Vagina (tissue), 2 donors: ENCODE measurements at places on chromosomes 7 and 10.

GRCh38 chr7:73530800-73531199, 8.7 kb upstream of the BAZ1B start:
- DNase-seq, result no peak

DNA sequence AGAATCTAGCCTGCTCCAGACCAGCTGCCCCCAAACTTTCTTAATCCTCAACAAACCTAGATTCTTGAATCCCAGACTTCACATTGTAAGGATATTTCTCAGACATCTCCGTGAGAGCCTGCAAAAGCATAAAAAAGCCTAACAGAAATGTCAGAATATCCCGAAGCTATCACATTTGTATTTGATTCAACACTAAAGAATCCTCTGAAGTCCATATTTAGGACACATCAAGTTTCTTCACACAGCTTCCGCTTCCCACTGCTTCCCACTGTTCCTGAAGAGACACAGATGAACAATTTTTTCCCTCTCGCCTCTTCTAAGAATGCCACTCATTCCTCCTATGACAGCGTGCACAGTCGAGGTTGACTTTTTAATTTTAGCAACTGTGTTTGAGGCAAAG, 396.2 kb upstream of the IGFBP3 start:
- DNase-seq, result no peak

DNA sequence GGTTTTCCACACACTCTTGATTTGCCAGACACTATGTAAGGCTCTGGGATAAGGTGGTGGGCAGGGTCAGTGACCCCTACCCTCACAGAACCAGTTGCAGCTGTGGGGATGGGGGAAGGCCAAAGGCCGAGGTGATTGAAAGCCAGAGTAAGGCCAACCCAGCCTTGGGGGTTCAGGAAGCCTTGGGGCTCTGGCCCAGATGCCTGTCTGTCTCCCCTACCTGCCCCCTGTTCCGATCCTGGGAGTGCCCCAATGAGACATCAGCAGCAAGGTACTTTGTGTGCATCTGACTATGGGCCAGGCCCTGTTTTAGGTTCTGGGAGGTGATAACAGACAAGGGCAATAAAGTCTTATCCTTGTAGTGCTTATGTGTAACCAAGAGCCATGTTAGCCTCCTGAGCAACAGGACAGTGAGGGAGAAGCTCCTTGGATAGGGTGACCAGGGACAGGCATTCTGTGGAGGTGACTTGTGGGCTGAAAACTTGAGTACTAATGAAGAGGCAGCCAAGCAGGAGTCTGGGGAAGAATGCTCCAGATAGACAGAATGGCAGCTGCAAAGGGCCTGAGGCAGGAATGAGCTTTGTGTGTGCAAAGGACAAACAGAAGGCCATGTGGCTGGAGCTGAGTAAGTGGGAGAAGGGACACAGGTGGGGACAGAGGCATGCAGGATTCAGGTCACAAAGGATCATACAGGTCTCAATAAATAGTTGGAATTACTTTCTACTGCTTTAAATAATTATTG, 35.4 kb downstream of the TSPAN14 start:
- DNase-seq, result no peak

DNA sequence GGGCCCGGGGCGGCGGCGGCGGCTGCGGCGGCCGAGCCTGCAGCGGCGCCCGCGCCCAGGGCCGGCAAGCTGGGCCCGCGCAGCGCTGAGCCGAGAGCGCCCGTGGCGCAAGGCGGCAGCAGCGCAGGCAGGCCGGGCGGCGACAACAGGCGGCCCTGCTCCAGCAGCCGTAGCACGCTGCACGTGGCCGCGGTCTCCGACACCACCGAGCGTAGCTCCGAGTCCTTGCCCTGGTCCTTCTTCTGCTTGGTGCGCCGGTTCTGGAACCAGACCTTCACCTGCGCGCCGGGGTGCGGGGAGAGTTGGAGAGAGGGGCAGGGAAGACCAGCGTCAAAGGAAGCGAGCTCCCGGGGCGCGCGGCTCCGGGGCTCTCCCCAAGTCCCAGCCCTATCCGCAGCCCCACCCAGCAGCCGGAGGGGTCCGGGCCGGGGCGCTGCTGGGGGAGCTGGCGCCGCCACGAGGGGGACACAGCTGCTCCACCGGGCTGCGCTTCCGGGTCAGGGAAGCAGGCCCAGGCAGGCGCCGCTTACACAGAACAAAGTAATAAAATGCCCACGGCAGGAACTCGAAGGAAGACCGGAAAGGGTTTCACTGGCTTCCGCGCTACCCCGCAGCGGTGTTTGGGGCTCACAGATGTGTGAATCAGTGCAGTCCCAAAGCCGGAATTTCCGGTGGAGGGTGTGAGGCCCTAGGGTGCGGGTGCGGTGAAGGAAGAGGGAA, 3.6 kb downstream of the VAX1 start:
- no peak for DNase-seq

DNA sequence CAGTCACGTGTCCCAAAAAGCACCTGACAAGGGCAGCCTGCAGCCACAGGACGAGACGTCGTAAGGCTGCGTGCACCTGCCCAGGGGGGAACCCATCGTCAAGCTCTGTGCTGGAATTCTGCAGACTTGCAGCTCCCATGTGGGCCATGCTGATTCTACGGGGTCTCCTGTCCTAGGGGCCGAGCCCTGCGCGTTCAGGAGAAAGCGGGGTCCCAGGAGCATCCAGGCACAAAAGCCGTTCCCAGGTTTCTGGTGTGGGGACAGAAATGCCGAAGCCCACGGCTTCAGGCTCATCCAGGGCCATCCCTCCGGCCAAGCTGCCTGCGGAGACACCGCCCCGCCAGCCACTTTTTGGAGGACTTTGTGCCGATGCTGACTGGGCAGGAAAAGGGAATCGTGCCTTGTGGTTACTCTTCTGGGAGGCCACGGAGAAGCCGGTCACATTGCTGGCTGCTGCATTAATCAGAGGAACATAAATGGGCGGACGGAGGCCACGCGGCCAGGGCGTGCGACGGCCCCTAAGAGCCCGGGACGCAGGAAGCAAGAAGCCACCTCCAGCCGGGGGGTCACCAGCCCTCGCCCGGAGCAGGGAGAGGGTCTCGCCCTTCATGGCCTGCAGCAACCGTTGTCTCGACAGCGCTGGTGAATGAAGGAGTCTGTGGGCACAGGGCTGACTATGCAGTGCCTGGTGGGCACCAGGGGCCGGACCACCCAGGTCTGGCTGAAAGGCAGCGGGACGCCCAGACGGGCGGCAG, 62.6 kb upstream of the PDGFA start:
- no peak for DNase-seq

GRCh38 chr7:142012825-142013511, 17.3 kb downstream of the MGAM start:
- no peak for DNase-seq

- no peak for DNase-seq
These were observed 190.9 kb upstream of the PITRM1 start for GRCh38 chr10:3363311-3364045.

DNA sequence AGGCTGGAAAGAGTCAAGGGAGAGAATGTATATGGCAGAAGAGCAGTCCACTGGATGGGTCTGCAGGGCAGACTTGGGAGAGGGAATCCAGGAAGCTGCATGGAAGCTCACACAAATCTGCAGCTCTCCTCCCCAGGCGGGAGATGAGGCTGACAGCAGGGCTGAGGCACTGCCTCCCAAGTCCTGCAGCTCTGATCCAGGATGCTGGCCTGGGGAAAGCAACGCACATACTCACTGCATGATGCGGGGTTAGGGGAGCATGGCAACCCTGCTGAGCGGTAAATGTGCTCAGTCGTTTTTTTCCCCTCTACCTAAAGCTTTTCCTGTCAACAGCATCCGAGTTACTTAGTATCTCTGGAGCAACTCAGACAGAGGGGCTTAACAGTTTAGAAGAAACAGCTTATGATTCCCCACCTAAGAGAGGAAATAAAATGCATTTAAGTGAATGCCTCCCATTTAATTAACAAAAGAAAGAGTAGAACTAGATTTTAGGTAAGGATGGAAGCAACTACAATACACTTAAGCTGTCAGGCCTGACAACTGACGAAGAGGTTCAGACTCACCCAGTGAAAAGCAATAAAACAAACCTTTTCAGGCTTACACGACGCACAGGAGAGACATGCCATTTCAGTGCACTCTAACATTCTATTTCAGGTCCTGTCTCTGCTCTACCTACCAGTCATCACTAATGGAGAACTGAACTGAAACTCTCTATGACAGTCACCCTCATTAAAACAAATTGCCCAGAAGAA, 37.0 kb downstream of the CHCHD3 start:
- DNase-seq, result no peak

- DNase-seq, result no peak
These were observed 267.9 kb upstream of the CNTNAP2 start for GRCh38 chr7:145848691-145849090.

DNA sequence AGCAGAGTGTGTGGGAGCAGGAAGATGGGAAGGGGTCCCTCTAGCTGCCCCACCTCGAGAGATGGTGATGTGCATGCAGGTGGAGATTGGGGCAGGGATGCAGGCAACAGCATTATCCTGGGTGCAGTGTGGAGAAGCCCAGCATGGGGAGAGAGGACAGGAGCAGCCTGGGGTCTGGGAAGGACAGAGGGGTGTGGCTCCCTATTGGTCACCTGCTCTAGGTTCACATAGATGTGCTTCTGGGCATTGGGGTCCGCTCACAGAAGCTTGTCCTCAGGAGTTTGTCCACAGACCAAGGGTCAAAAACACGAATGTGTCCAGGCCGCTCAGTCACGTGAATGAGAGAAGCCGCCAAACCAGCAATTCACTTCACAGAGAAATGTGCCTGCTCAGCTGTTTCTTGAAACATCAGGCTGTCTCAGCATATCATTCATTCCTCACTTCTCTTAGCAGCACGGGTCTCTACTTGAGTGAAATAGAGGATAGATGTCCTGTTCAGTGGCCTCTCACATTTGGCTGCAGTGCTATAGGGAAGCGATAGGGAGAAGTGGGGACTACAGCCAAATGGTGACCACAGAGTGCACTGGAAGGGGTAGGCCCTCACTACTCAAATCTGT, 11.5 kb upstream of the SLC29A3 start:
- DNase-seq, result no peak

- DNase-seq, result no peak
These were observed 26.7 kb downstream of the ERCC6 start for GRCh38 chr10:49512121-49512809.

GRCh38 chr10:44818041-44818649, 93.0 kb upstream of the TMEM72 start:
- DNase-seq, result no peak

GRCh38 chr10:110858297-110858934, 13.3 kb upstream of the PDCD4 start:
- DNase-seq, result no peak

DNA sequence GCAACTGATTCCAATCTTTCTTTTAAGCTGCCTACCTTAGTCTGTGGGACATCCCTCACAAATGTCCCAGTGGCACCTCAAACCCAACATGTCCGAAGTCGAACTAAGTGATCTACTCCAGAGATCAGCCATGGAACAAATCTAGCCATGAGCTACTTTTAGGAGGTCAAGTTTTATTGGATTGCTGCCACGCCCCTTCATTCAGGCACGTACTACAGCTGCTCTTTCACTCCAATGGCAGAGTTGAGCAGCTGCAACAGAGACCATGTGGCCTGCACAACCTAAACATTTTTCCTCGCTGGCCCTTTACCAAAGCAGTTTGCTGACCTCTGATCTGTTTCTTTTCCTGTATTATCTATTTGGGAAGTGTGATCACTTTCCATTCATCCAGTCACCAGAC, 192.4 kb upstream of the CDCA7L start:
- DNase-seq, result no peak

- DNase-seq, result no peak
These were observed 474.0 kb downstream of the GPAM start for GRCh38 chr10:111709603-111710002.

DNA sequence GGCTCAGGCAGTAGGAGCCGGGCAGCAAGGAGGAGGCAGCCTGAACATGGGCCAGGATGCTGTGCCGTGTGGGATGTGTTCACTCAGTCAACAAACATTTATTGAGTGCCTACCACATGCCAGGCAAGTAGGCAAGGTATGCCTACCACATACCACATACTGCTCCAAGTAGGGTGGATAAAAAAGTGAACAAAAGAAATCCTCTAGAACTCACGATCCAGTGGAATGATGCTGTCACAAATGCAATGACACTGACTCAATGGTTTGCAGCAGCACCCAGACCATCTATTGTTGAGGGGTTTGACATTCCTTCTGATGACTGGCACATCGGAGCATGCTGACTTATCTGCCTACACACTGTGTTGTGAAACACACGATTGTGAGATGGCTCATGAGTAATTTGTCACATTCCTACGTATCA, 413.5 kb downstream of the NRG3 start:
- no peak for DNase-seq

DNA sequence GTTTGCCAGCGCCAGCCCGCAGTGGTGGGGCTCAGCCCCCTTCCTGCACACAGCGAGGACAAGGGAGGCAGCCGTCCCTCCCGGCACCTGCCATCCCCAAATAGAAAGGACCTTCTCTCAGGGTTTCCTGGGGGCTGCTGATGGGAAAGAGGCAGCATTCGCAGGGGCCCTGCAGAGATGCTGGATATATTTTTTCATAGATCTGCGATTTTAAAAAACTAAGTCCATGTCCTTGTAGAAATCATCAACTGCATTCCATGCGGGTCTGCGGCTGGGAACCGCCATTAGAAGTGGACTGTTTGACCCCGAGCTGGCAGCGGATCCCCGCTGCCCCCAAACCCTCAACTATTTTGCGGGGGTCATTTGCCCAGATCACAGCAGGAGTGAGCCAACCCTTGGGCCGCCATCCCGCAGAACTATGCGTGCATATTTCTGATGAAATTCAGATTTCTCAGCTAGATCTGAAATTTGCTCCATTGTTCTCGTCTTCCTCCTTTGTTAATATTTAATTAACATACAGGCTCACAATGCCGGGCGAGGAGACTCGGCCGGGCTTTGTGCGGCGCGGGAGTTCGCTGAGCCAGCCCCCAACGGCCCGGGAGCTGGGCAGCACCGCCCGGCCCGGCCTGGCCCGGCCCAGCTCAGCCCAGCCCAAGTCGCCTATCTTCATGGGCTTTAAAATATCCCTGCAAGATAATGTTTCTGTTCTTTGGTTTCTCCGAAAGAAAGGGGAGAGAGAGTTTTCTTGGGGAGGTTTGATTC, 2.0 kb downstream of the EN2 start:
- DNase-seq, result no peak

DNA sequence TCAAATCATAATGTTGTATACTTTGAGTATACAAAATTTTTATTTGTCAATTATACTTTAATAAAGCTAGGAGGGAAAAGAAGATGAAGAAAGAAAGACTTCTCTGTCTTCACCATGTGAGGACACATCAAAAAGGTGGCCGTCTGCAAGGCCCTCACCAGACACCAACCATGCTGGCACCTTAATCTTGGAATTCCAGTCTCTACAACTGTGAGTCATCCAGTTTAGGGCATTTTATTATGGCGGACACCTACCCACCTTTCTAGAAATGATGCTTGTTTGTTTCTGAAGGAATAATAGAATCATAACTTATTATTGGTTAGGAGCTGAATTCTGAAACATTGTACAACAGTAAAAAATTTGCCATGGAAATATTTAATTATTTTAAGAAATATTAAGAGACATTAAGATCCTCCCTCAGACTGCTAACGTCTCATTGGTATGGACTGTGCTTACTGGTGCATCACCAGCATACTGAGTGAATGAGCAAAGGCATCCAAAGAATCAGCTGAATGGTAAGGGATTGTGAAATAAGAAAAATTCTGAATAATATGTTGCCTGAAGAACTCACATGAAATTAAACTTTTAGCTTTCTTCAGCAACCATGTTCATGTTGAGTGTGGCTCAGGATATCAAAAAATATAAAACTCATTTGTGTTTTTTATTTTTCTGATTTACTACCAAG, 536.6 kb downstream of the HTR7 start:
- DNase-seq, result no peak
